ENCODE measurements at places on chromosomes 13 and 19.

GRCh38 chr13:99072941-99073340, 95.1 kb upstream of the DOCK9 start:
- DNase-seq = no peak

- DNase-seq = peak; percentile 41
These were observed 178.3 kb upstream of the RFC3 start for GRCh38 chr13:33639626-33640080.

GRCh38 chr19:7535047-7535997, at the start of gene PNPLA6:
PNPLA6 (plus strand) TSS chr19:7535717; CDS start chr19:7535789, 72 bp downstream.
- DNase-seq = peak; percentile 87

DNA sequence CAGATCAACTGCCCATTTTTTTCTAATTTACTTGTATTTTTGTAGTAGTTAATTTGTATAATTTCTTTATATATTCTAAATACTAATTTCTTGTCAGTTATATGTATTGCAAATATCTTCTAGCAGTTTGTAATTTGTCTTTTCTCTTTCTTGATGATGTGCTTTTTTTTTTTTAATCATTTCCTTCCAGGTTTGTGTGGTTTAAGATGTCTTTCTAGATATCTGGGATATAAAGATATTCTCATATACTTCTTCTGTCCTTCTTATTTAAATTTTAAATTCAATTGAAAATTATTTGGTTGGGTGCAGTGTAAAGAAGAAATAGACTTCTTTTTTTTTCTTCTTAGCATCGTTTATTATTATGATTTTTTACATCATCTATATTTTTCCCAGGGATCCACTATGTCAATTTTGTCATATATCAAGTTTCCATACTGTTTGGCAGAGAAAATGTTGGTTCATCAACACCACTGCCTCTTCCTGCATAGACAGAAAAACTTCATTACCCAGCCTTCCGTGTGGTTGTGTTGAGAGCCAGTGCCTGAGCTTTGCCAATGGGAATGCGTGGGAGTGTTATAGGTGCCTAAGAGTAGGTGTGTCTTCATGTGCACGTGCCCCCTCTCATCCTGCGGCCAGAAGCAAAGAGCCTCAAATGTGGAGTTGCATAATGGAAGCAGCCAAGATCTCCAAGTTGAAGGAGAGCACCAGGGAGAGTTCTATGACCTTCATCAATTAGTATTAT, 15.8 kb downstream of the CPB2 start:
- no peak for DNase-seq
